ENCODE measurements at places on chromosomes 4 and X.

DNA sequence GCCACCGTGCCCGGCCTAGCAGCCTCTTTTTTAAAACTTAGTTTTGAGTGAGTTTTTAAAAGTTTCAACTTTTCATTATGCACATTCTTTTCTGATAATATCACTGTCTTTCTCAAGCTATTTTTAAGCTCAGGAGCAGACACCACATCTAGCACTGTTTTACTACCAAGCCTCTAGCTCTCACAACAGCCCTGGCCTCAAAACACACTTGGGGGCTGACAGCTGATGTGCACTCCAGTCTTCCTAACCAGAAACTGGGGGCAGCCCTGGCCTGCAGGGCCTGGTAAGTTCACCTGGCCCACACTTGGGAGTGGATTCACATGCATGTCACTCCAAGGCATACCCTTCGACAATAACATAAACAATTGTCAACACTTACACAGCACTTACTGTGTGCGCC, 34.0 kb downstream of the CENPU start:
- DNase-seq = no peak

GRCh38 chrX:44063606-44064005, 90.4 kb upstream of the NDP start:
- DNase-seq = no peak

DNA sequence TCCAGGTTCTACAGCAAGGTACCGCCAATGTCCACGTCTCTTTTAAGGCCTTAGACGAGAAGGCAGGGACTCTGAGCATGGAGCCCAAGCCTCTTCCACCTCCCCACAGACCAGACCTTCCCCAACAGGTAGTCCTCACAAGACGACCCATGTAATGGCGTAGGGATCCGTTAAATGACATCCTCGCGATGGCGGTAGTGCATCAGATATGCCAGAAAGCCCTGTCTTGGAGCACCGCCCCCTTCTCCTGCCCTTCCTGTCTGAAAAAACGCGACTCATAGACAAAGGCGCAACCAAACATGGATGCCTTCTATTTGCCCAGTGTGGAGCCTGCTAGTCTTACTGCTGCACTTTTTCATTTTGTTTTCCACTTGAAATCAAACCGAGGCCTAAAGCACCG, 185.4 kb downstream of the OR13H1 start:
- no peak for DNase-seq

- DNase-seq = no peak
Measured at GRCh38 chr4:185457136-185457535, 14.4 kb downstream of the CCDC110 start.

DNA sequence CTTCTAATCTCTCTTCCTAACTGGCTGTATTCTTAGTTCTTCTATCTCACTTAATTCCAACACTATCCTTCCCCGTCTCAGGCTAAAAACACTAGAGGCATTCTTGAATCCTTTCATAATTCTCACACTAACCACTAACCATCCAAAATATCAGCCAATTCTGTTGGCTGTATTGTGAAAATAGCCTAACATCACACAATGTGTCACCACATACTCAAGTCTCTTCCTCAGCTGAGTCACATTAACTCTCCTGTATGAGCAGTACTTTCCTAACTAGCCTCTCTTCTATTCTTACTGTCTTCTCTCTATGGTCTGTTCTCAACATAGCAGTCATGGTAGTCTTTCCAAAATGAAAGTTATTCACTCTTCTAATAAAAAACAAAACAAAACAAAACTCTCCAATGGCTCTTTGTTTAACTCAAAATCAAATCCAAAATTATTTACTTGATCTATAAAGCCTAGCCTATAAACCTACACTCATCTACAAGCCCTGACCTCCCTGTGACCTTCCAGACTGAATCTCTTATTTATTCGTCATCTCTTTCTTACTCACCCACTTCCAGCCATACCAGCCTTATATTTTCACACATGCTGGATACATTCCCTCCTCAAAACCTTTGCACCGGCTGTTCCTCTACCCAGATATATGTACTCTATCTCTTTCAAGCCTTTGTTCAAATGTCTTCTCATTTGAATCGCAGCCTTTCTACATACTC, 445.9 kb downstream of the TLL1 start:
- DNase-seq = no peak

- no peak for DNase-seq
Measured at GRCh38 chrX:22660756-22661155, 339.0 kb upstream of the DDX53 start.

DNA sequence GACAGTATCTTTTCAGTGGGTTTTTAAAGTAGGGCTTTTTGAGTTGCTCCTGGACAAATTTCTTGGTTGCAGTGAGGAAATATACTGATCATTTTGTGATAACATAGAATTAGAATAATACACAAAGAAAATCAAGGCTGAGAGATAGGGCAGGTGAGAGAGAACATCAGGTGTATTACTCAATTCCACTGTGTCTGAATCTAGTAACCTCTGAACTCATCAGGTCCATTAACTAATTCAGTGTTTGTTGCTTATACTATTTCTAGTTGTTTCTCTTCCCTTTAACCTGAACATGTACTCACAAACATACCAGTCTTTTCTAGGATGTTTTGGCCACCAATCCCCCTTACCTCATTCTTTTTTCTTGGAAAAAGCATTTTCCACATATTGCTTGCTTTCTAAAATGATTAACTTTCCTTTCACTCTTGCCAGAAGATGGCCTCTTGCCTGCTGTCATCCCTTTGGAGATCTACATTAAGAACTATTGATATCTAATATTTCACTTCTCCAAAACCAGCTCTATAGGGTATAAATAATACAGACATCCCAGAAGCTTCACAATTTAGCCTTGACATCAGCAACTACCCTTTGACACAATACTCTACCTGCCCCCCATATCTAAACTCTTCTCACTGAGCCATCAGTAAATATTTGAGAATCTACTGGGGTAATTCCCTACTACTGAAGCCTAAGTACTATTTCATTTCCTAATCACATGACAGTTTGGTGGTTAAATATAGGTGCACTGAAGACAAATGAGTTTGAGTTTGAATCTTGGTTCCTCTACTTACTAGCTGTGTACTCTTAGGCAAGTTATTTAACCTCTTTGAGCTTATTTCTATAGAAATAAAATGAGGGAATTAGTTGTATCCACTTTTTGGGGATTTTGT, 470.8 kb upstream of the IGFBP7 start:
- no peak for DNase-seq

DNA sequence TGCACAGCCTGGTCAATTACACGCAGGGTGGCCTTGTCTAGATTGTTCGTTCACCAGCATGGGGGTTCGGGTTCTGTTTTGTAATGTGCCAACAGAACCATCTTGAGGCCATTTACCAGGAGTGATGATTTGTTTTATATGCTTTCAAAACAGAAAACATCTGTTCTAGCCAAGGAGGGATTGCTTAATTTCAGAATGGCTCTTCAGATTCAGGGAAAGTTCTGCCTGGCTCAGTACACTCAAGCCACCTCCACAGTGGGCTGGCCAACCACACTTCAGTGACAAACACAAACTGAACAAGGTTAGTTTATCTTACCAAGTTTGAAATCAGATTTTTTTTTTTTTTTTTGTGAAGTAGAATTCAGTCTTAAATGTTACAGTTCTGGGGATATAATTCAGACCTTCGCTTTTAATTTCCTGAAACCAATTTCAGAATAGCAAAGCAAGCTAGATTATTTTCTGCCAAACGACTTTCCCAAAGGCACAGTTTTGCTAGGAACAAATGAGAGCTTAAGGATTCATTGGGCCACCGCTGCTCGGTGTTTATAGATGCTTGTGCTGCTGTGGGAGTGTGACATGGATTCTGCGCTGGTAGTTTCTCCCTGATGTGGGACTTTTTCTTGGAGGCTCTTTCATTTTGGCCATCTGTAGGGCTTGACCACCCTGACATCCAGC, 23.4 kb downstream of the SMS start:
- no peak for DNase-seq
